ENCODE measurements at places on chromosomes 13 and 19.
A peak's percentile ranks its signal among the peaks of the same experiment; 100 is the strongest.

DNA sequence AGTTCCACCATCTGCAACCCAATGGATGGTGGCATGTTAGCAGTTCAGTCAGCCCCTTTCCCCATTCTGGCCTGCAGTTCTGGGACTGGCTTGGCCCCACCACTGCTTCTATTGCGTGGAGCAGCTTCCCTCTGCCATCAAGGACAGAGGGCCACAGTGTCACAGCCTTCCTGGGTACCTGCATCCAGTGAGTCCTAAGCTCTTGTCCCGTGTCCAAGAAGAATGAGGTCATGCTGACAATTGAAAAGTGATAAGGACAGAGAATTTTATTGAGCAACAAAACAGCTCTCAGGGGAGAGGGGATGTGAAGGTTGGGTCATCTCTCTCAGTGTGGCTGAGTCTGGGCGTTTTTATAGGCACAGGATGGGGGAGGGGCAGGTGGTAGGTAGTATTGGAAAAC lies 33.5 kb upstream of the SIN3B start:
- no peak for DNase-seq

DNA sequence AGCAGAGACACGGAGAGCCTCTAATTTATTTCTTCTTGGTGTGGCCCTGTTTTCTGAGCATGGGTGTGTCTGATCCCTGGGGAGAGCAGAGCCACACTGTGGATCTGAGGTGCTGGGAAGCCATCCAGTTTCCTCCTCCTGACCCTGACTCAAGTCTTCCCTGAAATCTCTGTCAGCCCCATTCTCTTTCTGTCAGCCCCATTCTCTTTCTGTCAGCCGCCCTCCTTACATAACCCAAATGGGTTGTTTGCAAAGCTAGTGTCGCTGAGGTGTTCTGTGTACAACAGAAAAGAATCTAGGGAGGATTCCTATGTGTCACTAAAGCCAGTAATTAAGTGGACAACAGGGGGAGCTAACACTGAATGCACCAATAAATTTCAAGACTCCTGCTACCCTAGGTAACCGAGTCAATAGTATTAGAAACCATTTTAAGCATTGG lies 50.2 kb downstream of the LRCH1 start:
- peak; percentile 30 for DNase-seq

GRCh38 chr19:2926341-2927031 lies 18.3 kb downstream of the ZNF77 start:
- DNase-seq = no peak

GRCh38 chr19:4090356-4091220 lies 23.9 kb upstream of the ZBTB7A start:
- no peak for DNase-seq

GRCh38 chr13:65063753-65064152 lies 2166.4 kb downstream of the PCDH9 start:
- no peak for DNase-seq

DNA sequence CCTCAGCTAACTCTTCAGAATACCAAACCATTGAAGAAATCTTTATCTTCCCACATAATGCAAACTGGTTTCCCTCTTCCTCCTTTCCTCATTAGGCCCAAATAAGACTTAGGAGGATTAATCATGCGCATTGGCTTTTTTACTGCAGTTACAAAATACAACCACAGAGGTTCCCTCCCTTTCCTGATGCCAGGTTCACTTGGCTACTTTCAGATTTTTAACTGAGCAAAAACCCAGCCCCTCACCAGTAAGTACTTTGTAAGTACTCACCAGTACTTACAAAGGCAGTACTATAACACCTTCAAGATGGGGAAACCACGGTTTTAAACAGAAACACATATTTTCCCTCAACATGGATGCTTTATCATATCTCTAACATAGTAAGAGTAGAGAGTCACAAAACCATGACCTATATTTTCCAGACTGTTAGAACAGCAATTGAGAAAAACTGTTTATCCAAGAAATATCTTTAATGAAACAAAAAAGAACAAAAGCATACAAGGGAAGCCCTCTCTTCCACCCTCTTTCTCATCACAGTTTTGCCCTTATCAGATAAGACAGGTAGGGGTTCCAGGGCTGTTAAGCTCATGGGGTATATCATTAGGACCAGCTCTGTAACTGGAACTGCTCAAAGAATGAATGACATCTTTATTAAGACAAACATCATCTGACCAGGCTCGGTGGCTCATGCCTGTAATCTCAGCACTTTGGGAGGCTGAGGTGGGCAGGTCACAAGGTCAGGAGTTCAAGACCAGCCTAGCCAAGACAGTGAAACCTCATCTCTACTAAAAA lies 12.7 kb downstream of the FOXO1 start:
- DNase-seq = peak; percentile 20

DNA sequence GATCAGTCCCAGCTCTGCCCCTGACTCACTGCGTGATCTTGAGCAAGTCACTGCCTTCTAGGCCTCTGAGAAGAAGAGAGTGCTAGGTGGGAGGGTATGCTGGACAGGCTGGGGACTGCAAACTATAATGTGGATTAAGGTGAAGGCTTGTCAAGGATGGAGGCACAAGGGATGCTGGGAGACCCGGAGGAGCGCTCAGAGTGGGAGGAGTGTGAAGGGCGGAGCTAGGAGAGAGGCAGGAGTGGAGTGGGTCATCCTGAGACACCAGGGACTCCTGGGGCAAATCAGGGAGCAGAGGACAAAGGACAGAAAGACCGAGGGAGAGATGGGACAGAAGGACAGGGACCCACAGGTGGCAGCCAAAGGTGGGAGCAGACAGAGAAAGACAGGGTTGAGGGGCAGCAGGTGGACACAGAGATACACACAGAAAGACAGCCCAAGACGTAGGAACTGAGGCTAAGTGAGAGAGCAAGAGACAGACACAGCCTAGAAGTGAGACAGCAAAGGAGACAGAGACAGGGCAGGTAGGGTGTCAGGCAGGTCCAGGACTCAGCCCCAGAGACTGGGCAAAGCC lies 2.6 kb downstream of the GRIK5 start:
- no peak for DNase-seq

DNA sequence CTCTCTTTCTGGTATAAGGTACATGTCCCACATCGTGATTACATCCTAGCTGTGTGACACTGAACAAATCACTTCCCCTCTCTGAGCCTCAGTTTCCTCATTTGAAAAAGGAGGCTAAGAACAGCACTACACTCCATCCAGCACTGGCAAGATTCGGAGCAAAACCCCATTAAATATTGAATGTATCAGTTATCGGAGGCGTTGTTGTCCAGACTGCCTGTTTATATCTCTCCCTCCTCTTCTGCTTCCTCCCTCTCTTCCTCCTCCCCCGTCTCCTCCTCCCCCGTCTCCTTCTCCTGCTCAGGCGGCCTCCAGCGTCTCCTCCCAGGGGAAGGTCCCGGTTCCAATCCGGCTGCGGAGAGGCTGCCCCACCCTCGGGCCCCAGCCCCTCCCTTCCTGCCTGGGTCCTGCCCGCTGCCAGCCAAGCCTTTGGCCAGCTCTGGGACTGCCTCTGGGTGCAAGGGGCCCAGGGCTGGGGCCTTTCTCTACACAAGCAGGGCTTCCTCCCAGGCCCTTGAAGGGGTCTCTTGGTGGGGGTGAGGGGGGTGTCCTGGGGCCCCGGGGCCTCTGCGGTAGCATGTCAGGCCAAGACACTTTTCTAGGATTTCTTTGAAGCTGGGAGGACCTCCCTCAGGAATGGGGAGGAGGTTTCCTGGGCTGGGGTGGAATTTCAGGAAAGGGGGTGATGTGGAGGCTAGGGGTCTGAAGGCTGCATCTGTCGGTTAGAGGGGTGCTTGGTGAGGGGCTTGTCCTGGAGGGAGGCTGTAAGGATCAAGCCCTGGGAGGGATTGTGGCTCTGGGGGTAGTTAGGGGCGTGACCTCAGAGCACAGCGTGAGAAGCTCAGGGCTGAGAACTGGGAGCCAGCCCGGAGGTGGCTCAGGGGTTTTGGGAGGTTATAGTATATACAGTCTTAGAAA lies 1.9 kb downstream of the RRAS start:
- peak; percentile 69 for DNase-seq

DNA sequence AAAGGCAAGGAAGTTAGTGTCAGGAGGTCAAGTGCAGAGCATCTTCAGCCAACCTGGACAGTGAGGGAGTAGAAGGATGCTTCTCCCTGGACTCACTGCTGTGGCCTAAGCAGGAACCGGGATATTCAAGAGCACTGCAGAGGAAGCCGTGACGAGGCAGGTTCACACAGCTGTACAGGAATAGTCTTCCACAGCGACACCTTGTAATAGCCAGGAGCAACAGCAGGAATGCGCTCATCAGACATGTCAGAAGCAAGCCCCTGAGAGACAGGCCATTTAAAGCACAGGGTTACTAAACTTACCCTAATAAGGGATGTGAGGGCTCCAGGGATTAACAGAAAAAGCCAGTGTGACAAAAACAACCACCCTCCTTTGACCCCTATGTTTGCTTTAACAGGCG lies 3.5 kb upstream of the MED26 start:
- DNase-seq = no peak

DNA sequence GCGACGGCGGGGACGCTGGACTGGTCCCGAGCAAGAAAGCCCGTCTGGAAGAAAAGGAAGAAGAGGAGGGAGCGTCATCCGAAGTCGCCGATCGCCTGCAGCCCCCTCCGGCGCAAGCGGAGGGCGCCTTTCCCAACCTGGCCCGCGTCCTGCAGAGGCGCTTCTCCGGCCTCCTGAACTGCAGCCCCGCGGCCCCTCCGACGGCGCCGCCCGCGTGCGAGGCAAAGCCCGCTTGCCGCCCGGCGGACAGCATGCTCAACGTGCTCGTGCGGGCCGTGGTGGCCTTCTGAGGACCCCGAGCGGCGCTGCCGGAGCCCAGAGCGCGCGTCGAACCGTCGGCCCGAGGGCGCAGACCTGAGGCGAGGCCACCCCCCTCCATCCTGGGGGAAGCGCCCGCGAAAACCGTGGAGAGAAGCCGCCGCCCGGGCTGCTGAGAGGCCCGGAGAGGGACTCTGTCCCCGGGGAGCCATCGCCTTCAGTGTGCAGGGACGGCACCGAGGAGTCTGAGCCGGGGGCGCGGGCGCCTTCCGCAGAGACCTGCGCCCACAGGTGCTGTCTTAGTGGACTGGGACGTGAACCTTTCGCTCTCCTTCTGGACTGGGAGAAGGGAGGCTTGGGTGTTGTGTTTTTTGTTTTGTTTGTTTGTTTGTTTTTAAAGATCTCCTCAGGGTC lies 3.5 kb downstream of the IER2 start:
- DNase-seq = peak; percentile 79

DNA sequence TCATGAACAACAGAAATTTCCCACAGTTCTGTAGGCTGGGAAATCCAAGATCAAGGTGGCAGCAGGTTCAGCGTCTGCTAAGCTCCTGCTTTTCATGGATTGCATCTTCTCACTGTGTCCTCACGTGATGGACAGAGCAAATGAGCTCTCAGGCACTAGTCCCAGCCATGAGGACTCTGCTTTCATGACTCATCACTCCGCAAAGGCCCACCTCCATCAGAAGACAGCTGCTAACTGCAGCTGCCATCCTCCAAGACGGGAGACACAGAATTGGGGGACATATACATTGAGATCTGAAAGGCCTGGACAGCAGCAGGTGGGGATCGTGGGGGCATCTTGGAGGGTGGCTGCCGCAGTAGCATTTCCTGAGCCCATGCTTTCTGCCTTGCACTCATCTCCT lies 44.4 kb upstream of the SPATA13 start:
- DNase-seq = no peak

GRCh38 chr19:16001481-16002312 lies 52.9 kb downstream of the OR10H4 start:
- DNase-seq = no peak

GRCh38 chr13:111326981-111327642 lies 6.7 kb downstream of the TEX29 start:
- DNase-seq = no peak

DNA sequence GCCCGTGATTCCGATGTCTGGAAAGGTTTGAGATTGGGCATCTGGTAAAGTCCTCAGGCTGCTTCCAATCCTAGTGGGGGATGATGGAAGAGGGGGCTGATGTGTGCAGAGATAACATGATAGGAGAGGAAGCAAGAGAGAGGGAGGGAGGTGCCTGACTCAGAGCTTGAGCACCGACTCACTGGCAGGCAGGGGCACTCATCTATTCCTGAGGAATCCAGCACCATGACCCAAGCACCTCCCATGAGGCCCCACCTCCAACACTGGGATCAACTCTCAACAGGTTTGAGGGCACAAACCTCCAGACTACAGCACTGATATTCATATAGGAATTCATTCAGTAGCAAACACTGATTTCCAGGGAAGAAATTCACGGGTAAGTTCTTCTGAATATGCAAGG lies 5.6 kb upstream of the SIGLEC9 start:
- DNase-seq = no peak

DNA sequence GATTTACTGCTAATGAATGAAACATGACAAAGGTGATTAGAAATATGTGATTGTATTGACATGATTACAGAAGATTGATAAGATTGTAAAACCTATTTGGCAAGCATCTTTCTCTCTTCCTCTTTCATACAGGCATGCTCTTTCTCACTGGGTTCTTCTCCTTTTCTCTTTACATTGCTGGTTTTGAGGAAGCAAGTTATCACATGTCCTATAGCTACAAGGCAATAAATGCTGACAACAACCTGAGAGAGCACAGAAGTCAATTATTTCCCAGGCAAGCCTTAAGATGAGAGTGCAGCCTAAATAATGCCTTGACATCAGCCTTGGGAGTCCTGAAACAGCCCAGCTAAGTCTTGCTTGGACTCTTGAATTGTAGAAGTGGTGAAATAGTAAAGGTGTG lies 875.0 kb downstream of the SLITRK1 start:
- no peak for DNase-seq

DNA sequence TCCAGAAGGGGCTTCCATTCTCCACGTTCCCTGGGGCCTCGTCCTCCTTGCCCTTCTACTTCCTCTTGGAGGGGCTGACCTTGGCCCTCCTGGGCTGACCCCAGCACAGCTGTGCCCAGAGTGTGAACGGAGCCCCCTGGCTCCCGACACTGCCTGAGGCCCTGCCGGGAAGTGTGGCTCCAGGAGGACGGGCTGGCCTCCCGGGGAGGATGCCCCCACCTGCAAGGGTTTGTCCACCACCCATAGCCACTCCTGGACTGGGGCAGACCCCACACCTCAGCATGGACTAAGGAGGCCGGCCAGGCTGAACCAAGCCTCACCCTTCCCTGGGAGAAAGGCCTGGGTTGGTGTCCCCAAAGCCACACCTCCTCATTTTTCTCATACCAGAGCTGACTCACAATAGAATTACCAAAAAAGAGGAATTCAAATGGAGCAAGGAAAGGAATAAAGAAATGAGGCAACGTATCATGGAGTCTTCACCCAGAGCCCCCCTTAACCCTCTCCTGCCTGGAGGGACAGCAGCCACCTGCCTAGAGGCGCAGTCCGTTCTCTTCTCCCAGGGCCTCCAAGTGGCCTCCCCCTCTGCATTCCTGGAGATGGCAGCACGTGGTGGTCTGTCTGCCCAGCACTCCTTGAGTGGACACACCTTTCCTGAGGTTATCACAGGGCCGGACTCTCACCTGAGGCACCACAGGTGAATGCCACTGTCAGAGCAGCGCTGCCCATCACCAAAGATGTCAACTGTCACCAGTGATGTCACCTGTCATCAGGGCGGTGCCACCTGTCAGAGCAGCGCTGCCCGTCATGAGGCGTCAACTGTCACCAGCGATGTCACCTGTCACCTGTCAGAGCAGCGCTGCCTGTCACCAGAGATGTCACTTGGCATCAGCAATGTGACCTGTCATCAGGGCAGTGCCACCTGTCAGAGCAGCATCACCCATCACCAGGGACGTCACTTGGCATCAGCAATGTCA lies 3.1 kb upstream of the C13orf46 start:
- DNase-seq = no peak

- DNase-seq = no peak
Measured at GRCh38 chr19:38516802-38517201, 83.3 kb downstream of the RYR1 start.

GRCh38 chr13:68128297-68128915 lies 898.3 kb upstream of the PCDH9 start:
- no peak for DNase-seq

GRCh38 chr19:4507804-4508203 lies 10.5 kb downstream of the PLIN4 start:
- no peak for DNase-seq

- no peak for DNase-seq
Measured at GRCh38 chr13:19961489-19961888, 3.0 kb downstream of the ZMYM2 start.

Data from neural progenitor cell (in vitro differentiated cells).